ENCODE measurements at places on chromosomes 5 and 9.

GRCh38 chr9:136305804-136306203 is 1.9 kb upstream of the CCDC187 start:
- no peak for DNase-seq

DNA sequence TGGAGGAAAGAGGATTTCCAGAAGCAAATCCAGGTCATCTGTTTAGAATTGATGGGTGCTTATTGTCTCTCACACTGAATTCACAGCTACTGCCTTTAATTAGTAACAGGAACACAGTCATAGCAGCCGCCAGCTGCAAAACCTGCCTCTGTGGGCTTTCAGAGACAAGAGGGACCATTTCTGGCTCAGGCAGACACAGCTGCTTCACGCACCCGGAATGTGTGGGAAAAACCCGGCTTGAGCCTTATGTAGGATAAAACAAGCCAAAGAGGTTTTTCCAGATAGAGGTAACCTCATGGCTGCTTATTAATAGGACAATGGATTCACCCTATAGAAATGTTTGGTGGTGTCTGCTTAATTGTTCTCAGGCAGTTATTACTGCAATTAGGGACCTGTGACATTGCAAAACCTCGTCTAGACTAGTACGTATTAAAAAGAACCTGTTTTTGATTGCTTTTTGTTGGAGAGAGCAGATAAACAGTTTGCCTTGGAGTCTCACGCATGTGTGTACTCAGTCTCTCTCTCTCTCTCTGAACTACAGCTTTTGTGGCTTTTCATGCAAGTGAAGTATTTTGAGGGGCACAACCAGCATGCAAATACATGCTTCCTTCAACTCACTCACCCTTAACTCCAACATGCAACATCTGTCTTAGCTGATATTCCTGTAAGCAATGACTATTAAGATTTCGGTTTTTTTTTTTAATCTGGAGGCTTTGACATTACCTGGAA is 302.7 kb downstream of the PLK2 start:
- peak; percentile 75 for DNase-seq

- DNase-seq, result no peak
Observed at GRCh38 chr5:68528821-68529273, 313.3 kb downstream of the PIK3R1 start.

DNA sequence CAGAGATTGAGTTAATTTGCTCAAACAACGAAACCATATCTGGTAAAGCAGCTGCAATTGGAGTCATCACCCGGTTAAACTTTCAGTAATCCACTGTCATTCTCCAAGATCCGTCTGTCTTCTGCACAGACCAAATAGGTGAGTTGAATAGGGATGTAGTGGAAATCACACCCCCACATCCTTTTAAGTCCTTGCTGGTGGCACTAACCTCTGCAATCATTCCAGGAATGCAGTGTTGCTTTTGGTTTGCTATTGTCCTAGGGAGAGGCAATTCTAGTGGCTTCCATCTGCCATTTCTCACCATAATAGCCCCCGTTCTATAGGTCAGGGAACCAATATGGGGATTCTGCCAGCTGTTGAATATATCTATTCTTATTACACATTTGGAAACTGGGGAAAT is 14.6 kb upstream of the BTF3 start:
- no peak for DNase-seq

DNA sequence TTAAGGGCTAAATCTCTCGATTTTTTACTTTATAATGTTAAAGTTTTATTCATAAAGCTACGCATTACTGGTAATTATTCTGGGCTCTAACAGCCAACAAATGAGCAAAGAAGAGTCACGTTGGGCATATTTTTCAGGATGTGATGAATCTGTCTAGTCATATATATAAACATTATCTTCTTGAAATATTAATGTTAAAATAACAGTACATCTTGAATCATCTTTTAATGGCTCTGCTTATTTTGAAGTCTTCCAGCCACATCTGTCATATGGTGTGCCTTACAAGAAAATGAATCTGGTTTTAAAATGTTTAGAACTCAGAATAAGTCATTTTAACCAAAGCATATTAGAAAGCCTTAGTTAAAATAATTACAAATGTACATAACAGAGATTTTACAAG is 96.9 kb downstream of the CWC27 start:
- DNase-seq, result no peak
